ENCODE measurements at places on chromosomes 5 and 9.

- no peak for DNase-seq
Observed at GRCh38 chr5:88816195-88816594, 66.8 kb downstream of the MEF2C start.

- peak; percentile 48 for DNase-seq
Observed at GRCh38 chr9:133023117-133023890, 7.5 kb upstream of the GTF3C5 start.

DNA sequence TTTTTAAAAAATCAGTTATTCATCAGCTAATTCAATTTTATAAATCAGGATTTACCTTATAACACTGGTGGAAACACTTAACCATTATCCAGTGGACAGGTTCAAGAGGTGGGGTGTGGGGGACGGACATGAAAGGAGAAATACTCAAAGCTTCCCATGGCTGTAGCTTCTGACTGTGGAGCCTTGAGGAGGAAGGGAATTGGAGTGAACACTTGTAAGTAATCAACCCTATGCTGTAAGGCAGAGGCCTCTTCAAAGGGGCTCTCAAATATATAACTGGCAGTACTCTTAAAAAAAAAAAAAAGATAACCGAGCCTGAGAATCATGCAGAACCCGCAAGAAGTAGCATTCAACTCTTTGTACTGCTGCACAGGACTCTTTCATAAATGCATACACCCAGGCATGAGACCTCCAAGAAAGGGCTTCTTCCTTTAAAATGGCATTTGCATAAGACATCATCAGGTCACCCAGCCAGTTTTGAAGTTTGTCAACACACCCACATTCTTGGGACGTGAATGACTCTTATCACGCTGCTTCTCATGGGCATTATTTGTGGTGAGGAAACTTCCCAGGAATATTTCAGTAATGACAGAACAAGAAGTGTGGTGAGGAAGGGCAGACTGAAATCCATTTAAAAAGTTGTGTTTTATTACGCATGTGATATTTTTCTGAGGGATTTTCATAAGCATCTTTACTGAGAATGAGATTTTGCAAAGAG lies 8.1 kb downstream of the OSMR start:
- no peak for DNase-seq

- DNase-seq, result peak; percentile 23
Observed at GRCh38 chr5:109852371-109853155, 162.8 kb downstream of the MAN2A1 start.

GRCh38 chr5:43555895-43556606 lies 826 bp downstream of the PAIP1 start:
- no peak for DNase-seq

- DNase-seq, result no peak
Observed at GRCh38 chr9:124278054-124278540, 20.3 kb downstream of the NEK6 start.

DNA sequence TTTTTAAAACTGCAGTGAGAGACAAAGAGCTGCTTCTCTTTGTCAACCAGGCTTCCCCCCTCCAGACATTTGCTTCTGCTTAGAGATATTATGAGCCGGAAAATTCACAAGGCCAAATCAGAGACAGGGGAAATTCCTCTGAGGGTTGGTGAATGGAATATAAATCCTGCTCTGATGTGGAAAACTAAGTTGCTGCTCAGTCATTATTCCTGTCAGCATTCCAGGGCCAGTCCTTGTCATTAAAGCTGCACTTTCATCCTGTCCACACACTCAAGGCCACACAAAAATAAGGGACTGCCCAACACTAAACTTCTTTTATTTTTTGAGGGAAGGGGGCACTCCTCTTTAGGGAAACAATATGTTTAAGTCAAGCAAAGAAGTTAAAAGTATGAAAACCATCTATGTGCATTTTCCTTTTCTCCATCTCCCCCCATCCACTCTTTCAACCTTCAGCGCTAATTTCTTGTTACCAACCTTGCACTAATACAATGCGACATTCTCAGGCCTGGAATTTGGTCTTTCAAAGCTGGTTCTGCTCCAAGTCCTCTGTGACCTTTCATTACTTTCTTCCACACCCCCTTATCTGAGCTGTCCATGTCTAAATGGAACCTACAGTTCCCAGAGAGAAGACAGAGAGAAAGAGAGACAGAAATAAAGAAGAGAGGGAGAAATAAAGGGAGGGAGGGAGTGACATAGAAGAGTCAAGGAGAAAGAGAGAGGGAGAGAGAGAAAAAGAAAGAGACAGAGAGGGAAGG lies 118.9 kb upstream of the S1PR3 start:
- DNase-seq, result no peak

- no peak for DNase-seq
Observed at GRCh38 chr5:11355491-11355890, 548.8 kb downstream of the CTNND2 start.
